ENCODE measurements at places on chromosomes 7 and 10.

DNA sequence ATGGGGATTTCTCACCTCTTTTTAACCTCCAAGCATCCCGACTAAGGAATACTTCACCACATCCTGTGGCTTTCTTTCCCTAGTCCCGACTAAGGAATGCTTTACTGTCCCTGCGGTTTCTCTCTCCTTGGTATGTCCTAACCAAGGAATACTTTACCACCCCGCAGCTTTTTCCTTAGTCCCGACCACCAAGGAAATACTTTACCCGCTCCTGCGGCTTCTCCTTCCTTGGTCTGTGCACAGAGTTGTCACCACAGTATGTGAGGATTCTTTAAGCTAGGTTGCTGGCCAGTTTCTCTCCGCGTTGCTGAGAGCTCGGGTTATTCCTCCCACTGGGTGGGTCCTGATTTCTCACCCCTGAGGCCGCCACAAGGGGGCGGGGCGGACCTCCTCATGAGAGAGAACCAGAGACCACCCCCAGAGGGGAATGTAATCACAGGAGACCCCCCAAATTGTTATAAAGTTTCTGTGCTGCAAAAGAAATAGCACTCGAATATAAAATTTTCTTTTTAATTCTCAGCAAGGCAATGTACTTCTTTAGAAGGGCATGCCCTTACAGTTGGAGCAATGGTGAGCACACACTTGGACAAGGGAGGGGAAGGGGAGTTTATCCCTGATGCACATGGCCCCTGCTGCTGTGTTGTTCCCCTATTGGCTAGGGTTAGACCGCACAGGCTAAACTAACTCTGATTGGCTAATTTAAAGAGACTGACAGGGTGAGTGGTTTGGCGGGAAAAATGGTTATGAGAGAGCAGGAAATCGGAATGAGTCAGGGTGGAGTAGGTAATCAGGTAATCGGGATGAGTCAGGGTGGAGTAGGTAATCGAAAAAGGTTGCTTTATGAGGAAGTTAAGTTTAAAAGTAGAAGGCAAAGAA is 12.8 kb downstream of the SUGCT start:
- DNase-seq, result peak; percentile 38

- no peak for DNase-seq
These were observed 31.2 kb downstream of the MYL10 start for GRCh38 chr7:101597941-101598340.

DNA sequence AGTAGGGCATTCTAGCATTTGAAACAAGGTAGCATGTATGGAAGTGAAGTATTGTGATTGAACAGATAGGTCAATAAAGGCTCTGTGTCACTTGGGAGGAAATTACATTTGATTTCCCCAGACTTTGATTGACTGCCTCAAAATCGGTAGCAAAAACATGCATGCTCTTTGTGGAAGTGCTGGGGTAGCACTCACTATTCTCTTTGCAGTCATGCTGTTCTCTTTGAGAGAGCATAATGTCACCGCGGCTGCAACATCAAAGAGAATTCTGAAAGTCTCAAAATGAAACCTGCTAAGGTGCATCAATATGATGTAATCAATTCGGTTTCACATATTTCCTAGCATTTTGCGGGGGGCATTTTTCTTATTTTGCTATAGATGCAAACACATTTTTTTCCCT is 64.2 kb downstream of the ARMC3 start:
- DNase-seq, result no peak

GRCh38 chr7:23471106-23471859 is 992 bp upstream of the IGF2BP3 start:
- DNase-seq, result no peak

- no peak for DNase-seq
These were observed 29.7 kb upstream of the DNAJB6 start for GRCh38 chr7:157306846-157307838.

- DNase-seq, result no peak
These were observed 99.5 kb downstream of the ADAM12 start for GRCh38 chr10:126288547-126289493.

GRCh38 chr10:62816076-62816330 is 163 bp downstream of the EGR2 start:
- no peak for DNase-seq

GRCh38 chr7:34761627-34762026 is 103.6 kb downstream of the NPSR1 start:
- no peak for DNase-seq

DNA sequence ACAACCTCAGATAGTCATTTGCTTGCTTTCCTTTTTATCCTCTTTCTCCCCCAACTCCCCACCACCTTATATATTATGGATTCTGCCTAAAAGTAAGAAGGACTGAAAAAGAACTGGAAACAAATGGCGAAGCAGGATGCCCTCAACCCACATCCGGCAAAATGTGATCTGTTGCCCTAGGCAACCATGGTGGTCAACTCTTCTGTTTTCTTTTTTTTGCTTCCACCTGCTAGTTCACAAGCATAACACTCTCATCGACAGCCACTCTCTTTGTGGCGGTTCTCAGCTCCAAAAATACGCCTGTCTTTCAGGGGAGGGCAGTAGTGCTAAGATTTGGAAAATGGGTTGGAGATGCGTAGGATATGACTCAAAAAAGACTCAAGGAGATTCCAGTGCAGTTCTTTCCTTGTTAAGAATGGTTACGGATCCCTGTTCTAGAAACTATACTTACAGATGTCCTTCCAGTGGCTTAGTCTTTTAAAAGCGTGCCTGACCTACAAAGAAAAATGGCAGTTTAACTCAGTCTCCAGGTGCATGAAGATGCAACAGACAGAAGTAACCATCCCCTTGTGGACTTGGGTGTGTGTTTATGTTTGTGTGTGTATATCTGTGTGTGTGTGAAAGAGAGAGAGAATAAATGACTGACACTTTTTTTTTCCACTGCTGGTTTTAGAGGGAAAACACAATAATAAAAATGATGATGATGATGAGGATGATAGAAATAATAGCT is 10.7 kb downstream of the APBB1IP start:
- DNase-seq, result no peak

DNA sequence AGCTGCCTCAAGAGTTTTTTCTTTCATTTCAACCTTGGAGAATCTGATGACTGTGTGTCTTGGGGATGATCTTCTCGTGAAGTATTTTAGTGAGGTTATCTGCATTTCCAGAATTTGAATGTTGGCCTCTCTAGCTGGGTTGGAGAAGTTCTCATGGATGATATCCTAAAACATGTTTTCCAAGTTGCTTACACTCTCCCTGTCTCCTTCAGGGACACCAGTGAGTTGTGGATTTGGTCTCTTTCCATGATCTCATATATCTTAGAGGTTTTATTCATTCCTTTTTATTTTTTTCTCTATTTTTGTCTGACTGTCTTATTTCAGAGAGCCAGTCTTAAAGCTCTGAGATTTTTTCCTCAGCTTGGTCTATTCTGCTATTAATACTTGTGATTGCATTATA is 282.3 kb upstream of the CSTF2T start:
- no peak for DNase-seq

- DNase-seq, result no peak
These were observed 28.9 kb upstream of the CREB3L2 start for GRCh38 chr7:138030679-138031351.

- DNase-seq, result no peak
These were observed 61.0 kb downstream of the GALNT11 start for GRCh38 chr7:152086513-152086912.

- DNase-seq, result no peak
These were observed 34.5 kb upstream of the TTYH3 start for GRCh38 chr7:2597273-2597640.

GRCh38 chr10:129850790-129851189 is 113.3 kb downstream of the EBF3 start:
- DNase-seq, result no peak

GRCh38 chr10:64682043-64682442 is 1160.8 kb downstream of the REEP3 start:
- no peak for DNase-seq

GRCh38 chr7:28722684-28723083 is 235.4 kb downstream of the TRIL start:
- no peak for DNase-seq

DNA sequence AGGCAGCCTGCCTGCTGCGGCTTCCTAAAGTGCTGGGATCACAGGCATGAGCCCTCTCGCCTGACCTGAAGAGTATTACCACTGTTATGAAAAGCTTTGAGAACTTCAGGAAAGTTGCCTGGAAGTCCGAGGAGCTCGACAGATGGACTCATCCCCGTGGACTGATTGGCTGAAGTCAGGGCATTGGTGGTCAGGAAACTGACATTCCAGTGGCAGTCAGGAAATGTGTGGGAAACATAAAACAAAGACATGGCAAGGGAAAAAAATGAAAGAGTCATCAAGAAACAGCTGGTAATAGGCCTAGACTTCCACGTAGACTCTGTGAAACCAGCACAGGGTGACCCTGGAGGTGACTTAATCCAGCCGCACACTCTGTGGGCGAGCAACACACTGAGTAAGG is 123.3 kb downstream of the CDH23 start:
- peak; percentile 4 for DNase-seq

GRCh38 chr7:23486002-23486773 is 15.9 kb upstream of the IGF2BP3 start:
- no peak for DNase-seq

GRCh38 chr10:9052767-9053166 is 998.3 kb downstream of the GATA3 start:
- no peak for DNase-seq

GRCh38 chr7:148492157-148492860 is 98.3 kb upstream of the C7orf33 start:
- no peak for DNase-seq

- no peak for DNase-seq
These were observed 155.2 kb upstream of the NRP1 start for GRCh38 chr10:33489501-33490176.

DNA sequence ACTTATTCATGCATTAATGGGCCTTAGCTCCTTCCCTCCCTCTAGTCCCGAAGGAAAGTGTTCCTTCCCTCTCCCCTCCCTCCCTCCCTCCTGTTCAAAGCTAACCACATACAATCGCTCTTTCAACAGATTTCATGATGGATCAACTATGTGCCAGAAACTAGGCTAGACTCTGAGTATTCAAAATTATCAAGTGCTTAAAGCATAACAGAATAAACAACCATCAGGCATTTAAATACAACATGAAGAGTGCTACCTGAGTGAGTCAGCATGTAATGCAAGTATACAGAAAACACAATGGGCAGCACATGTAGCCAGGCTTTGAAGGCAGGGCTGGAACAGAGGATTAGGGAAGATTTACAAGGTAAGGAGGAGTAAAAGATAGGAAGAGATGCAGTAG is 11.3 kb downstream of the CHCHD3 start:
- no peak for DNase-seq

DNA sequence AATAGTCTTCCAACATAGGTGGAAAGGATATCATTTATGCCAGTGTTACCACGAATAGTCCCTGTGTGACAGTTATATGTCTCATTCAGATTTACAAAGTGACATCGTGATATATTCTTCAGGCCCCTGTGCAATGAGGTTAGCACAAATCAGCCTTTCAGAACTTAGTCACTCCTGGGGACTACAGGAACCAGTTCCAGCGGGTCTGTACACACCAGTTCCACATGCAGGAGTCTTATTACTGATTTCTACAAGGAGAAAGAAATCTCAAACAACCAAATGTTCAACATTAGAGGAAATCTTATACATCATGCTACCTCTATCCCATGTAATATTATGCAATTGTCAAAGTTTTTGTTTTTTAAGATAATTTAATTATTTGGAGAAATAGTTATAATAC is 4.4 kb upstream of the WDR91 start:
- DNase-seq, result no peak

DNA sequence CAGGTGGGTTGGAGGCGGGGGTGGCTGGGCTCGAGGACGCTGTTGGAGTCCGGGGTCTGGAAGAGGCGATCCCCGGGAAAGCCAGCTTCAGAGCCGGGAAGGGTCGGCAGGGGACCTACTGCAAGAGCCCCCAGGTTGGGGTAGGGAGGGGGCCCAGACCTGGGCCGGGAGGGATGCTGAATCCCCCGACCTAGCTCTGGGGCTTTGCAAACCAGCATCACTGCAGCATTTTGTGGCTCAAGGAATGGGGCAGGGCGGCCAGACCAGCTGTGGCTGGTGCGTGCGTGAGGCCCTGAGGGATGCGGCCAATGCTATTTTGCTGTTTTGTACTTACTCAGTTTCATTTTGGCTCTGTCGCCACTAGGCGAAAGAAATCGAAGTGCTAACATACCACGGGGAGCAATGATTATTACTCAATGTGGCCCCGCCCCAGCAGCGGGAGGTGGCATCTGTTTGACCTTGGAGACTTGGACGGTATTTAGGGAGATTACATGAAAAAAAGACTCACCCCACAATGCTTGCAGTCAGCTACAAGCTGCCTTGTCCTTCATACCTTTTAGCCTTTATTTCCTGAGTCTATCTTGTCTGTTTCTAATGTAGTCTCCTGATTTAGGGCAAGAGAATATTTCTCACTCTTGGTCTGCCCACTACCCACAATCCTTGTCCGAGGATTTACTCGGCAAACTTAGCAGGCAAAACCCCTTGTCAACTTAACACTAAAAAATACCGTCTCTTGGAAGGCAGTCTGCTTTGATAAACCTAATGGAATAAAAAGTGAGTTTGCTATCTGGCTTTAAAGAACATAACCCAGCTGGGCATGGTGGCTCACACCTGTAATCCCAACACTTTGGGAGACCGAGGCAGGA is 16.2 kb downstream of the HSPB1 start:
- peak; percentile 73 for DNase-seq

- no peak for DNase-seq
These were observed 289.7 kb downstream of the KLF6 start for GRCh38 chr10:3495281-3495680.
